ENCODE measurements at places on chromosomes 2 and 18.

- no peak for DNase-seq
Measured at GRCh38 chr2:4900861-4901770, 791.1 kb upstream of the SOX11 start.

DNA sequence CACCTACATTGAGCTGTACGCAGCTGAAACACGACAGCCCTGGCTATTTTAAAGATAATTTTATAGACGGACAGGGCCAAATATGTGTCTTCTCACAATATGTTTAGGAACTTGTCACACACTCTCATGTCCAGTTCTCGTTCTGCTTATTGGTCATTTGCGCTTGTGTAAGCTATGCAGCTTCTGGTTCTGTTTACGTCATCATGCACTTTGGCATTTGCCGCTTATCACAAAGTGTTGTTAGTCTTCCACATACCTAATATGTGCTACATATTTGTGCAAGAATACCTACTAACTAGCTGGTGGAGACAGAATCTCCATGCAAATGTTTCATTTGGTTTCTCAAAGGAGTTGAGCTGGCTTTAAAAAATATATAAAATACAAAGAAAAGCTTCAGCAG is 7.5 kb upstream of the ZNF516 start:
- no peak for DNase-seq

DNA sequence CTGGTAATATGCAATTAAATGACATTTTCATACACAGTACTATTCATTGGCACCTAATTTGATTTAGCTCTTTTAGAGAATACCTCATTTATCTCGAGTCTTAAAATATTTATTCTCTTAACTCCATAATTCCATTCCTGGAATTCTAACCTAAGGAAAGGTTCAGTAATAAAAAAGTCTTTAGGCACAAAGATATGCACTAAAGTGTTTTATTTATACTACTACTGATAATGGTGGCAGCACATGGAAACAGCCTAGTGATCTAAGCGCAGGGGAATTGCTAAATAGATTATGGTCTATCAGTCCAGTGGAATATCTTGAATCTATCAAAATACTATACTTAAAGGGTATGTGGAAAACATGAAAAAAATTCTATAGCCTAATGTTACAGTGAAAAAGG is 142.5 kb upstream of the LTBP1 start:
- no peak for DNase-seq

DNA sequence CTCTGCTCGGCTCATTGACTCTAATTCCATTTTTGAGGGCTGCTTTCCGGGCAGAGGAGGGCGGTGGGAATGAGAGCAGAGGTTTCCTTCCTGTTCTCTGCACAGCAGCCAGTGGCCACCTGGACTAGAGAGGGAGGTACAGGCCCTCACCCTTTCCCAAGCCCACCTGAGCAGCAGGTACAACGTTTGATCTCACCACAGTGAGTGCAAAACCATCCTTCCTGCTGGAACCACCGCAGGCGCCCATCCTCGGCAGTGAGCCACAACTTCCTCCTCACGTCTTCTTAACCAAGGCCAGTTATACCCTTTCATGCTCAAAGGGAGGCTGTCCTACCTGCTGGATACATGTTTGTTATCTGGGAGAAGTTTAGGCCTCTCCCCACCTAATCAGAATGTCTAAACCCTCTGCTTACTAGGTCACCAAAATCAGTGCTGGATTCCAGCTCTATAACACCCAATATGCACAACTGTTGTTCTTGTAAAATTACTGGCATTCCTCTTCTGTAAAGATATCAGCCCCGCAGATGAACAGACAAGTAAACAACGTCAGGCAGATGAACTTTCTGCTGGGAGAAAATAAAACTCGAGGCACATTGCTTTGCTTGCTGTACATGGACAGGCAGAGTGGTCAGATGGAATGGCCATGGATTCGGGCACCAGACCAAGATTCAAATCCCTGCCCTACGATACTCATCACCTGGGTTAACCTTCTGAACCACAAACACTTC is 191.4 kb downstream of the SH3RF3 start:
- DNase-seq = no peak

DNA sequence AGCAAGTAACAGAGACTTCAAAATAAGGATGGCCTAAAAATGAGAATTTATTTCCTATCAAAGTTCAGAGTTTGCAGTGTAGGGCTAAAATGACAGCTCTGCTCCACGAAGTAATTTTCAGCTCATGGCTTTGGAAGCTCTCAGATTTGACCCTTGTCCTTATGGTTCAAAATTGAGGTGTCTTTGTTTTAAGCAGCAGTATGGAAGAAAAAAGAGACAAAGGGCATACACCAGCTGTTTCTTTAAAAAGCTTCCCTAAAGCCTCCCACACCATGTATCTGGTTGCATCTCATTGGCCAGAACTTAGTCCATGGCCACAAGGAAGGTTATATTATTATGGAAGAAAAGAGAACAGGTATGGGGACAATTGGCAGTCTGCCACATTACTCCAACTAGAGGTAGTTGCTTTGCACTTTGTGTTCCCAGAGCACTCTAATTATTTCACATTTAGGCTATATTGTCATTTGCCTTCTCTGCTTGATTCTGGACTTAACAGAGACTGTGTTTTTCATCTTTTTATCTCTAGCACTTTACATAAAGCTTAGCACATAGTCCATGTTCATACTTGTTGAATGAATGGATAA is 180.4 kb downstream of the MCFD2 start:
- DNase-seq = no peak

DNA sequence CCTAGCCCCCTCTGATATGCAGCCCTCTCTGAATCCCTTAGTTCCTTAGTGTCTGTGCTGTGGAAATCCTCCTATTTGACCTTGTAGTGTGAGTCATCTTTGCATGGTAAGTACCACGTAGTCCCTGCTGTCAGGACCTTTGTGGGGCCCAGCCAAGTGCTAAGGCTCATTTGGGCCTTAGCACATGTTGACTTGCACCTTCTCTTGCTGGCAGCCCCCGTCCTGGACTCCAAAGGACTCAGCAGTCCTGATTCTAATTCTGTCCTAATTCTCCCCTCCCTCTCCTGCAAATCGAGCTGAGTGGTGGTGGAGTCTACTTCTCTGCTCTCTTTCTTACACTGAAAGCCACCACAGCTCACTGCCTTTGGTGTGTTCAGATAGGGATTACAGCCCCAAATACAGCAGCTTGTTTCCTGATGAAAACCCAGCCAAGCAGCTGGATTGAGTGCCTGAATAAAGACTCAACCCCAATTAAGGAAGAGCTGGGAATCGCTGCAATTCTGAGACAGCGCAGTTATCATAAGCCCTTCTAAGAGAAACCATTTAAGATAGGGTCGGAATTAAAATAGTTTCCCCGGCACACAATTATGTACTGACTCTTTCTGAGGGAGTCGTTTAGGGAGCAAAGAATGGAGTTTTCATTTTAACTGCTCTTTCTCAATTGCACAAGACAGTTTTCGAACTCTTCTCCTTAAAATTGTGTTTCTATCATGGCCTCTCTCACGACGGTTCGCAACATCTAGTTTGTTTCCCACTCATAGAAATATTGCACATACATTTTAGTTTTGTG is 215.6 kb upstream of the TNP1 start:
- no peak for DNase-seq

- DNase-seq = no peak
Measured at GRCh38 chr2:109311771-109312170, 182.8 kb downstream of the SH3RF3 start.

DNA sequence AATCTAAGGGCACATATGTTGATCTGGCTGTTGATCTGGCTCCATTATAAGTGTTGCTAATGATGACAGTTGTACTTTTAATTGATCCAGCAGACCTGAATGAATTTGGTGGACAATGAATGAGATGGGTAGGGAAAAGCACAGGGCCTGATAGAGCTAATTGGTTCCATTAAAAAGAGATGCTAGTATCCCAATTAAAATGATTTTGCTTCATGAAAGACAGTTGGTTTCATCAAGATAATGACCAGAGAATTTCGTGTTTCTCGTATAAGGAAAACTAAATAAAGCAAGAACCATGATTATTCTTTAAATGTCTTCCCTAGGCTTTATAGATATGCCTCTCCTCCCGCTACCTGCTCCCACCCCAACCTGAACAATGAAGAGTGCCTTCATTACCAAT is 108.6 kb upstream of the LRRTM1 start:
- no peak for DNase-seq

- no peak for DNase-seq
Measured at GRCh38 chr2:37301408-37301807, 23.2 kb downstream of the PRKD3 start.

DNA sequence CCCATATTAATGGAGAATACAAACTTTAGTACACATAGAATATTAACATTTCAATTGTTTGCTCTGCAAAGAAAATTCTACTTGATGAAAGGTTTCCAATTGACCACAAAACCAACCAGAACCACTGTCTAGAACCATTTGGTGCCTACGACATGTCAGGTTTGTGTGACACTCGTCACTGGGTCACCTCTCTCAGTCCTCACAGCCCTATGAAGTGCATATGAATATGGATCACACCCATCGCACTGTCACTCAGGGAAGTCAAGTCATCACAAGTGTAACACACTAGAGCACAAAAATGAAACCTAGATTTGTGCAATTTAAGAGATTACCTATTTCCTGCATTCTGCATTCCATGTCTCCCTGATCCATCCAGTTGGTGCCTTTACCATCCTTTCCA is 43.7 kb downstream of the PTPN2 start:
- DNase-seq = no peak

DNA sequence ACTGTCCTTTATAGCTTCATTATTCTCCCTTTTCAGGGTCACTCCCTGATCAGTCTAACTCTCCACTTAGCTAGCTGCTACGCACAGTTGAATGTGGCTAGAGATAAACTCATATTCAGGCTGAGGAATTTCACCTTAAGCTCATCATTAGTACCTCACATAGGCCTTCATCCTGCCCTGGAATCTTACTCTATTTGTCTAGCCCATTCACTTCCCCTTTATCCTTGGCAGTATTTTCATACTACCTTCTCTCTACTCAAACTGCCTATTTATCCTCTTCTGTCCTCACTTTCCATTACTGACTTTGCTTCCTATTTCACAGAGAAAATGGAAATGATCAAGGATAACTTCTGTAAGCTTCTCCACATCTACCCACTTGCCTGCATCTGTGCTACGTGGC is 10.6 kb upstream of the DSC2 start:
- DNase-seq = no peak

- DNase-seq = no peak
Measured at GRCh38 chr2:203871371-203871983, 3.9 kb downstream of the CTLA4 start.

DNA sequence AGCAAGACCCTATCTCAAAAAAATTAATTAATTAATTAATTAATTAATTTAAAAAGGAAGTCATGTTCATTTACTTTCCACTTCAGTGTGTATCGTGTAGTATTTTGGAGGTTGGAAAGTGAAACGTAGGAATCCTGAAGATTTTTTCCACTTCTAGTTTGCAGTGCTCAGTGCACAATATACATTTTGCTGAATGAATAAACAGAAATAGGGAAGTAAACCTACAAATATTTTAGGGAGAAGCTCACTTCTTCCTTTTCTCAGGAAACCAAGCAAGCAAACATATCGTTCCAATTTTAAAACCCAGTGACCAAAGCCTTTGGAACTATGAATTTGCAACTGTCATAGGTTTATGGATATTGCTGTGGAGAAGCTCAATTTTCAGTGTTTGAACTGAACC is 27.8 kb downstream of the SLC14A1 start:
- no peak for DNase-seq

Measured in memory B cell (primary cell).